ENCODE measurements at places on chromosomes 2 and 18.

- H3K36me3 ChIP-seq = no peaks in the 10 kb centered on the region
- DNase-seq = no peak
- H3K4me3 ChIP-seq = no peak overlapping the region
- H3K27me3 ChIP-seq = no peaks in the 10 kb centered on the region
Measured at GRCh38 chr2:227016894-227017293, 147.1 kb downstream of the COL4A4 start.

DNA sequence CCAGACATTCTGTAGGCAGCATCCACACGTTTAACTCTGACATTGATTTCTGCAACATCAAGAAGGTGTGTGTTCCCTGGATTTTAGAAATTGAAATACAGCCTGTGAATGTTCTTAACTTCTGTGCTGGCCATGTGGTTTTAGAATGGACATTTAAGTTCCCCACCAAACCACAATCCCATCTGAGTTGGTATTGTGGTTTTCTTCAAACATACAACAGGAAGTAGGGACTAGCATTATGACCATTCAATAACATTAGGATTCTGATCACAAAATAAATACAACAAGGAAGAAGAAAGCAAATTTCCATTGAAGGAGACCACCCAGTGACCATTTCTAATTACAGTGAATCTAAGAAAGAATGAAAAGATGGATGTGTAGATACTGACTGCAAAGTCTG is 51.2 kb downstream of the MAP3K20 start:
- H3K36me3 ChIP-seq = no peaks in the 10 kb centered on the region
- DNase-seq = no peak
- no peak overlapping the region for H3K4me3 ChIP-seq
- no peak overlapping the region for H3K27ac ChIP-seq
- no peaks in the 10 kb centered on the region for H3K27me3 ChIP-seq
- no peaks in the 10 kb centered on the region for H3K4me1 ChIP-seq

- no peaks in the 10 kb centered on the region for H3K27me3 ChIP-seq
- no peak for DNase-seq
- H3K27ac ChIP-seq = no peak overlapping the region
- no peaks in the 10 kb centered on the region for H3K4me1 ChIP-seq
Measured at GRCh38 chr18:54973046-54973445, 13.8 kb upstream of the CCDC68 start.

- no peaks in the 10 kb centered on the region for H3K27me3 ChIP-seq
- no peak for DNase-seq
- H3K4me1 ChIP-seq = no peaks in the 10 kb centered on the region
Measured at GRCh38 chr2:239945751-239946561, 79.2 kb downstream of the NDUFA10 start.

DNA sequence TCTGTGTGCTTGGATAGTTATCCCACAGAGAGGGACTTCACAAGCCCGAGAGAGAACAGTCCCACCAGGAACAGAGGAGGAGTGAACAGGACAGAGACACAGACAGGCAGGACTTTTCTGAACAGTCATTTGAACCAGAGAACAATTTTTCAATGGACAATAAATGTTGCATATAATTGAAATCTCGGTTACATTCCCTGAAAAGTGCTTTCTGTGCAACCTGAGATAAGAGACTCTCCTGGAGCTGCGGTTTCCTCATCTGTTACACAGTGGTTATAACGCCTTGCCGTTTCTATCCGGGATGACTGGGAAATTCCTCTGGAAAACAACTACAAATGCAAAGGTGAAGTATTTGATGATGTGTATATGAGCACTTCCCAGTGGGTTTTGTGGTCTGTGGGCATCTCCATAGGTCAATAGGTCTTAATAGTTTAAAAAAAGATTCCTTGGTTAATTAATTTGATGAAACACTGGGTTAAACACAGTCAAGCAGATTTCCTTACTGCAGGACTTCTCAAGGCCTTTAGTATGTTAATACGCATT is 87.2 kb upstream of the HPCAL1 start:
- H3K4me3 ChIP-seq = no peak overlapping the region
- DNase-seq = no peak
- H3K36me3 ChIP-seq = no peaks in the 10 kb centered on the region
- no peak overlapping the region for H3K27ac ChIP-seq
- H3K27me3 ChIP-seq = no peaks in the 10 kb centered on the region

DNA sequence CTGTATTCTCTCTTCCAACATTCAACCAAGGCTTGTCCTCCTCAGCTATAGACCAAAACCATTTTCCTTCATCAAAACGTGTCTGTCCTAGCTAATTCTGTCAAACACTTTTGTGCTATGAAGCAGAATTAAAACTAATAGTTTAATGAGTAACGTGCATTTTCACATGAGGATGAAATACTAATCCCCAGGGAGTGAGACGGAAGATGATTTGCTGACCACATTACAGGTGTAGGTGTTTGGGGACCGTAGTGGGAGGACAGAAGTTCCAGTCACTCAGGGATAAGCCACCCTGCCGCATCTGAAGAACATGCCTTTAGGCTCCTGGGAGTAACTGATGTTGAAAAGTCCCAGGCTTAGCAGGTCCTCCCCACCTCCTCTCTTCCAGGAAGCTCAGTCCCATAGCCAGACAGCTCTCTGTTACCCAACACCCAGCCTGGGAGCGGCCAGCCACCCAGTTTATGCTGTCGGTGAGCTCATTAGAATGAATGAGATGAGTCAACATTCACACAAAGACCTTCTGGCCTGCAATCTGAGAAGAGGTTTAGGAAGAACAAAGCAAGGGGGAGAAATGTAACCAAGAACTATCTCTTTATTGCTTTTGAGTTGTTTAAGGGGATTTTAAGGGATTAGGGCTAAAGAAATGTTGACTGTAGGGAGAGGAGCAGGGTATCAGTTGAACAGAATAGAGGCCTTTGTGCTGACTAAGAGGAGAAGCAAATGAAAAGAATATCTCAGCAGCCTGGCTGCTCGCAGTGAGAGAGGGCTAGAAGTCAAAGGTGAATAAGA is 122.5 kb downstream of the FOXI3 start:
- peaks cover 23% of the 10 kb centered on the region for H3K4me1 ChIP-seq
- peaks cover 73% of the 10 kb centered on the region for H3K27me3 ChIP-seq
- no peak overlapping the region for H3K4me3 ChIP-seq
- H3K36me3 ChIP-seq = no peaks in the 10 kb centered on the region
- DNase-seq = peak; percentile 93

DNA sequence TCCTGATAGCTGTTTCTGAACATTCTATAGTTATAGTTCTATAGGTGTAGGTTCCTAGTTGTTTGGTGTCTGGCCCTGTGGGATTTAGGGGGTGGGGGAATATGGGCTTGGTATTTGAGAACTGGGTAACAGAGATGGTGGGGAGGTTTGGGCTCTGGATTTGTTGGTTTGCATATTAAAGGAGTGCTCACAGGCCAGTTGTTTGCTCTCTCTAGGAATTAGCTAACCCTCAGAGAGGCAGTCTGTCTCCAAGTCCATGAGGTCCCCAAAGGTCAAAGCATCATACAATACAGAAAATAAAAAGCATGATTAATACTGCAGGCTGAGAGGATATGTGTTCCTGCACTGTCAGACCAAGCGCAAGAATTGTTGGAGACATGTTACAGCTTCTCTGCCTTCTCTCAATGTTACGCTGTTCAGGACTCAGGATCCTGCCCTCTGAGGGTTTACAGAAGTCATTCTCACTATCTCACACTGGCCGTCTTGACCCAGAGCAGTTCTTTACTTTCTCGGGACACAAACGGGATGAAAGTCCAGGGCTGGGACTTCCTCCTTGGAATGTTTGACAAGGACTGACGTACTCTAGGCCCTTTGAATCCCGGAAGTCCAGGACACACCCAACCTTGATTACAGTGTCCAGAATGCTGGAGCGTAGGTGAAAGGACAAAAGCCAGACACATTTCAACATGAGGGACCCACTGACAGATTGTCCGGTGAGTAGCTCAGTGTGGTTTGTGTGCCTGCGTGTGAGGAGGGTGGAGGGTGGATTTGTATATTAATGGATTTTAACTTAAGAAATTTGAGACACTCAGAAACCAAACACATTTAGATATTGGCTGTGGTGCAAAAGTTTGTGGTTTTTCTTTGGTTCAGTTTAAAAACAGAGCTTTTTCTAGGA is at the start of gene NOSTRIN:
Gene NOSTRIN, plus strand, starts transcription at position 677 of the 898 bp plus-strand sequence. Its CDS starts 10 bp downstream, at position 687.
- no peak within 1 kb of the TSS for H3K27ac ChIP-seq
- H3K4me3 ChIP-seq = no peak within 1 kb of the TSS
- no peaks in the 10 kb centered on the region for H3K36me3 ChIP-seq

DNA sequence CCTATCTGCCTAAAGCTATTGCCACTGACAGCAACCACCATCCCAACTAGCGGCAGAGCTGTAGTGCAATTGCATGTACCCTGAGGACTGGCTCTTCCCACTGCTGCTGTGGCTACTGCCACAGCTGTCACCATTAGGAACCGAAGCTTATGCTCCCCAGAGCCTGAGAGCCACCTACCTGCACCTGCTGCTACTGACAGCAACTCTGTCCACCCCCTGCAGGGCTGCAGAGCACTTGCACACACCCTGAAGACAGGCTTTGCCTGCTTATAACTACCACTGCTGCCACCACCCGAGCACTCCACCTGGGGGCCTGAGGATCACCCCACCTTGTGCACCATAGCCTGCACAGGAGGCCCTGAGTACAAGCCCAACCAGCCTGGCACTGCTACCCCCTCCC is 217.6 kb upstream of the FOSL2 start:
- no peak for DNase-seq
- no peaks in the 10 kb centered on the region for H3K27me3 ChIP-seq
- H3K27ac ChIP-seq = no peak overlapping the region
- H3K4me3 ChIP-seq = no peak overlapping the region

DNA sequence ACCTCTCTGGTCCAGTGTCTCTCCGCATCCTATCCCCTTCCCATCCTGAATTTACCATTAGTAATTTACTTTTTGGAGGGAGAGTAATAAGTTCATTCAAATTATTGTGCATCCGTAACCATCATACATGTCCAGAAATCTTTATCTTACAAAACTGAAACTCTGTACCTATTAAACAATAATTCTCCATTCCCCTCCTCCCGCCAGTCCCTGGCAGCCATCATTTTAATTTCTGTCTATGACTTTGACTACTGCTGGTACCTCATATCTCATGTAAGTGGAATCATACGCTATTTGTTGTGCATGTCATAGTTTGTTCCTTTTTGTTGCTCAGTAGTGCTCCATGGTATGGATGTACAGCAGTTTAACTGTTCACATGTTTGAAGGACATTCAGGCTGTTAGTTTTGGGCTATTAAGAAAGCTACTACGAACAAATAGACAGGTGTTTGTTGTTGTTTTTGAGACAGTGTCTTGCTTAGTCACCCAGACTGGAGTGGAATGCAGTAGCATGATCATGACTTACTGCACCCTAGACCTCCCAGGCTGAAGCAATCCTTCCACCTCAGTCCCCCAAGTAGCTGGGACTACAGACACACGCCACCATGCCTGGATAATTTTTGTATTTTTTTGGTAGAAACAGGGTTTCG is 2.0 kb downstream of the LIMS1 start:
- H3K36me3 ChIP-seq = no peaks in the 10 kb centered on the region
- no peak for DNase-seq
- H3K4me3 ChIP-seq = peak overlapping the region; percentile 68
- peaks cover 27% of the 10 kb centered on the region for H3K4me1 ChIP-seq
- peaks cover 15% of the 10 kb centered on the region for H3K27me3 ChIP-seq

GRCh38 chr2:8674420-8675009 is 7.3 kb upstream of the ID2 start:
- H3K36me3 ChIP-seq = no peaks in the 10 kb centered on the region
- no peak for DNase-seq
- no peak overlapping the region for H3K4me3 ChIP-seq
- peaks cover 23% of the 10 kb centered on the region for H3K27me3 ChIP-seq
- peaks cover 22% of the 10 kb centered on the region for H3K4me1 ChIP-seq
- no peak overlapping the region for H3K27ac ChIP-seq

DNA sequence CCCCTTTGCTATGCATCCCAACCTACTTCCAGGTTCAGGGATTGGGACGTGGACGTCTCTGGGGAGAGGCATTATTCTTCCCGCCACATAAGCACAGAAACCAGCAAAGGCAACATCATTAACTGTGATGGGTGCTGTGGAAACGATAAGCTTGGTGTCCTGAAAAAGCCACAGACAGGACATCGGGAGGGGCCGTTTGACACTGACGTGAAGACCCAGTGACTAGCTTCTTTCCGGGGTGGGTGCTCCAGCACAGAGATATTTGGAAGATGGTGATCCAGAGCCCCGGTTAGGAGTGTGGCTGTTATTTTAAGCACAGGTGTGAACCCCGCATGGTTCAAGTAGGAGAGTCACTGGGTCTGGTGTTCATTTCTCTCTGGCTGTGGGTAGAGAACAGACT is 163.8 kb upstream of the HDAC4 start:
- H3K4me3 ChIP-seq = no peak overlapping the region
- H3K4me1 ChIP-seq = no peaks in the 10 kb centered on the region
- H3K27ac ChIP-seq = no peak overlapping the region
- H3K27me3 ChIP-seq = no peaks in the 10 kb centered on the region
- H3K36me3 ChIP-seq = no peaks in the 10 kb centered on the region
- DNase-seq = no peak

GRCh38 chr2:17864676-17865075 is 13.8 kb upstream of the KCNS3 start:
- no peaks in the 10 kb centered on the region for H3K36me3 ChIP-seq
- DNase-seq = no peak
- H3K4me3 ChIP-seq = no peak overlapping the region
- H3K27me3 ChIP-seq = no peaks in the 10 kb centered on the region
- H3K4me1 ChIP-seq = no peaks in the 10 kb centered on the region

DNA sequence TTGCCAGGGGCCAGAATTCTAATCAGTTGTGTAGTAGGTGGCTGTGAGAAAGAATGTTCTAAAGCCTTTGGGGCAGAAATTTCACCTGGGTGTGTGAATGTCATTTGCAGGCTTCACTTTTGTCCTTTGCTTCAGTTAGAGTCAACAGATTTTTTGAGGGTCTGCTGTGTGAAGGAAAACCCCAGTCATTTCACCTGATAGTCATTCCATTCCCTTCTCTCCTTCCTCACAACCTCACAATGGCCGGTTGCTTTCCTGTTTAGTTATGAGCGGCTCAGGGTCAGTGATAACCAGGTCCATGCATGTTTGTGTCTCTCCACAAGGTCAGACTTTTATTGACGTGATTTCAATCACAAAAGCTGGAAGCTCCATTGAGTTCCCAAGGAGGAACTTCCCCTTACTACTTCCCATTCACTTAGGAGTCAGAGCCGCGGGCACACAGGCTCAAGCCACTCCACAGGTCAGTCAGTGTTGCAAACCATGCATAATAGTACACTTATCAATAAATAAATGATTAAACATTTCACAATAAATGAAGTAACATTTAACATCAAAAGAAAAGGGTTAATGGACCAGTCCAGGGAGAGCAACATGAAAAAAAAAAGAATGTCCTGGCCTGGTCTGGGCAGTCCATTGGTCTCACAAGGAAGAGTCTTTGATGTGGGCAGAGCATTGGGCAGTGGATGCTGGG is 74.3 kb downstream of the NPAS2 start:
- DNase-seq = no peak
- no peak overlapping the region for H3K4me3 ChIP-seq
- H3K36me3 ChIP-seq = no peaks in the 10 kb centered on the region

- no peaks in the 10 kb centered on the region for H3K27me3 ChIP-seq
- H3K27ac ChIP-seq = no peak overlapping the region
- DNase-seq = no peak
- no peaks in the 10 kb centered on the region for H3K4me1 ChIP-seq
- no peak overlapping the region for H3K4me3 ChIP-seq
Measured at GRCh38 chr2:41377837-41378236, 670.0 kb upstream of the PKDCC start.
